GOT3 (cell line): ENCODE measurements at places on chromosomes 2 and 18.

- DNase-seq: peak; percentile 24
Observed at GRCh38 chr18:12934454-12935071, 13.2 kb upstream of the SEH1L start.

- no peak for DNase-seq
Observed at GRCh38 chr2:60354713-60355112, 198.7 kb downstream of the BCL11A start.

GRCh38 chr2:85787981-85788340 lies 34.2 kb downstream of the ATOH8 start:
- no peak for DNase-seq

DNA sequence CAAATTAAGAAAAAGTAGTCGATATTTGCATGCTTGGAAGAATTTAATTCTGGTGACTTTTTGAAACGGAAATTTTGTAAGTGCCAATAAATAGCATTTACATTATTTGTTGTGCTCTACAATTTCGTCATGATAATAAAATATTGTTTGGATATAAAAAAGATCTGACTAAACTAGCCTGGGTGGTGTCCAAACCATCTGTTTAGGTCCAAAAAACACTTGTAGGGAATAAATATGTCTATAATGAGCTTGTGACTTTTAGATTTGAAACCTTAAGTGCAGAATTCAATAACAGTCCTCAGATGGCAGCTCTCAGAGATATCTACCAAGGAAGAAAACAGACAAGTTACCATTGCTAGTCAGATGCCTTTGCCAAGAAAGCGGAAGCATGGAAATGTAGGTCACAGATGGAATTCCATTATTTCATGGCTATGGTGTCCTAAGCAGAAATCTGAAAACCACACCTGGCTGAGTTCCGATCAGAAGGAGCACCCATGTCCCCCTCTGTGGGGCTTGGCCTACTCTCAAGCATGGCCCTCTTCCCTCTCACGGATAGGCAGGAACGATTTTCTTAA lies 731.1 kb downstream of the RNF144A start:
- DNase-seq: no peak
